Daoy (cell line): ENCODE measurements at places on chromosomes 13 and 19. TPM values are rescaled to one million over a fixed set of nuclear protein-coding genes. Genes with fewer than 3 reads are reported as not detected.

The VPS36 gene
- 21.3 and 34.0 TPM in 2 replicates for total RNA-seq

The MIA gene
- not detected in 2 replicates for total RNA-seq

The SRRM5 gene
- not detected in 2 replicates for total RNA-seq

The CEACAM8 gene
- not detected in 2 replicates for total RNA-seq

The TBC1D17 gene
- 5.9 and 8.1 TPM in 2 replicates for total RNA-seq

The GYS1 gene
- 19.2 and 36.8 TPM in 2 replicates for total RNA-seq

The UNC13A gene
- 0.86 and 1.2 TPM in 2 replicates for total RNA-seq

The ADAMTSL5 gene
- total RNA-seq, result 0.57 TPM in 1 of 2 replicates, not detected in the other

DNA sequence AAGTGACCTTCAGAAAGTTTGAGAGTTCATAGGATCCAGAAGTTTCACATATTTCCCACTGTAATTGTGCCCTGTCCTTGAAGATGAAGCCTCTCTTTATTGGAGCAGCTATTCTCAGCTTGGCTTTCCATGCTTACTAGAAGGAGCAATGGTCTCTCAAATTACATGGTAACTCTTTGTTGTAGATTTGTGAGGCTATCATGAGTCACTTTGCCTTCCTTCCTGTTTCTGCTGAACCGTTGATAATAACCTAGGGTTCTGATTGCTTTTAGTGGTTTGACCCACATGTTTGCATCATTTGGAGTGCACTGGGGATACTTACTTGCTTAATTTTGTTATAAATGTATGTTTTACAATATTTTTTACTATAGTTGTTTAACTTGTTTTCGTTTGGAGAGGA is 772.9 kb upstream of the SLITRK6 start:
- peak; percentile 68 for DNase-seq

DNA sequence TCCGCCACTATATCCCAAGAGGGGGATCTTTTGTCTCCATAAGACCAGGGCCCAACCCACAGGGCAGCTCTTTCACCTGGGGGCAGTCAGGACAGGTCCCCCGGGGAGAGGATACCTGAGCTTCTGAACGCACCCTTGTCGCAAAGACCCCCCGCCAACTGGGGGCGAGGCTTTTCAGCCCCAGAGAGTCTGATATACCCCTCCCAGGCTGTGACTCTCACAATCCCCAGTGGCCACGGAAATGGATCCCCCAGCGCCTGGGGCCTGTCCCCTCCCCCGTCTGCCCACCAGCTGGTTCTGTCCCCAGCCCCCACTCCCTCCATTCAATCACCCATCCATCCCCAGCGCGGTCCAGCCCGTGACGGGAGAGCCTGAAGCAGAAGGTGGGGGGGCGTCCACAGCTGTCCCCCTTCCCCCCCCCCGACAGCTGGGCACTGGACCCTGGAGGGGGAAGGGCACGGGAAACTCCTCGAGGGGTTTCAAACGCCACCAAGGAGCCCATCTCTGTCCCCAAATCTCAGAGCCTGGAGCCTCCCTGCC is 823 bp downstream of the DOCK6 start:
- no peak for DNase-seq

- DNase-seq, result no peak
These were observed 64.8 kb downstream of the IPO5 start for GRCh38 chr13:98018293-98018692.

- no peak for DNase-seq
These were observed 13.2 kb downstream of the ATCAY start for GRCh38 chr19:3893509-3894179.

- no peak for DNase-seq
These were observed 28.1 kb downstream of the KEAP1 start for GRCh38 chr19:10474962-10475451.

DNA sequence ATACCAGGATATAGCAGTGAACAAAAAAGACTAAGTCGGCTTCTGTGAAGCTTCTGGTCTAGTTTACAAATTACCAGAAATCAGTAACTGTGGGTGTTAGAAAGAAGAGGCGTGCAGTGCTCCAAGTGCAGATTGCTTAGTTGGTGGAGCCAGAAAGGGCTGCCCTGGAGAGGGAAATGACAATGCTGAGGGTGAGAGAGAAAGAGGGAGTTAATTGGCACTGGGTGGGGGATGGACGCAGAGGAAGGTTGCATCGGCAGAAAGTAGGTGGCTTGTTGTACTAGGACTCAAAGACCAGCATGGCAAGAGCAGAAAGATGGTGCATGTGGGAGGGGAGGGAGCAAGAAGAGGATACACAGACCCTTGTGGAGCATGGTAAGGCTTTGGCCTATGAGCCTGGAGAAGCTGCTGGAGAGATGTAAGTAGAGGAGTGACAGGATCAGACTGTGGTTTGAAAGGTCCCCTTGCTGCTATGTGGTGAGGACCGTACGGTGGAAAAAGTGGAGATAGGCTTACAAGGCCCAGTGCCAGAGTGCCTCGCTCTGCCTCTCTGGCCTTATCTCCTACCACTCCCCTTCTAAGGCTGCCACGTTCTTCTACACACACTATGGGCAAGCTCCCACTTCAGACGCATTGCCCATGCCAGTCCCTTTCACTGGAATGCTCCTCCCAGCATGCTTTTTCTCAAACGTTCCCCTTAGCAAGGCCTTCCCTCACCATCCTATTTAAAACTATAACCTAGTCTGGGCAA is 13.5 kb downstream of the SMG9 start:
- no peak for DNase-seq

DNA sequence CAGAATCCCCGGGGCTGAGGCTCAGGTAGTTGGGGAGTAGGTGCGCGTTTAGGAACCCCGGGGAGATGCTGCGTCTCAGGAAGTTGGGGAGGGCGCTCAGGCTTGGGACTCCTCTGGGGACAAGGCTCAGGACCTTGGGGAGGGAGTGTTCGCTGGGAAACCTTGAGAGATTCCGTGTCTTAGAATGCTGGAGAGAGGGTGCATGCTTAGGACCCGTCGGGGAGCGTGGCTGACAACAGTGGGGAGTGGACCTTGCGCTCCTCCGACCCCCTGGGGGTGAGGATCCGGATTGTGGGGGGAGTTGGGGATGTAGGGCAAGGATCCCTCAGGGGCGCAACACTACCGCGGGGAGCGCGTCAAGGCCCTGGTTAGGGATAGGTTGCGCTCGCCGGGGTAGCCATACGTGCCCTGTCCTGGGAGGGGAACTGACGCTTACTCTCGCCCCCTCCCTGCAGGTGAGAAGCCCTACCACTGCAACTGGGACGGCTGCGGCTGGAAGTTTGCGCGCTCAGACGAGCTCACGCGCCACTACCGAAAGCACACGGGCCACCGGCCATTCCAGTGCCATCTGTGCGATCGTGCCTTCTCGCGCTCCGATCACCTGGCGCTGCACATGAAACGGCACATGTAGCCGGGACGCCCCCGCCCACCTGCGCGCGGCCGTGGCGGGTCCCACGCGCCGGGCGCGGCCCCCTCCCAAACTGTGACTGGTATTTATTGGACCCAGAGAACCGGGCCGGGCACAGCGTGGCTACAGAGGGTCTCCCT is 2.0 kb downstream of the KLF2 start:
- no peak for DNase-seq

DNA sequence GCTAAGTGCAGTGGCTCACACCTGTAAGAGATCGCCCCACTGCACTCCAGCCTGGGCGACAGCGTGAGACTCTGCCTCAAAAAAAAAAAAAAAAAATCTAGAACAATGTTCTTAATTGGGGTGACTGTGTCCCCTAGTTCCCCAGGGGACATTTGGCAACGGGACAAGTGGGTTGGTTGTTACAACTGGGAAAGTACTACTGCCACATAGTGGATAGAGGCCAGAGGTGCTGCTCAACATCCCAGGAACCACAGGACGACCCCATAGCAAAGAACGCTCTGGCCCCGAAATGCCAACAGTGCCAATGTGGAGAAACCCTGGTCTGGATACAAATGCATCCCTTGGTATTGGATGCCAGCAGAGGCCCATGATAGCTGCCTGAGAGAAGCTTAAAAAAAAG is 11.8 kb downstream of the NLRP12 start:
- DNase-seq, result no peak

- no peak for DNase-seq
These were observed 266.1 kb upstream of the TMTC4 start for GRCh38 chr13:100940658-100941057.

DNA sequence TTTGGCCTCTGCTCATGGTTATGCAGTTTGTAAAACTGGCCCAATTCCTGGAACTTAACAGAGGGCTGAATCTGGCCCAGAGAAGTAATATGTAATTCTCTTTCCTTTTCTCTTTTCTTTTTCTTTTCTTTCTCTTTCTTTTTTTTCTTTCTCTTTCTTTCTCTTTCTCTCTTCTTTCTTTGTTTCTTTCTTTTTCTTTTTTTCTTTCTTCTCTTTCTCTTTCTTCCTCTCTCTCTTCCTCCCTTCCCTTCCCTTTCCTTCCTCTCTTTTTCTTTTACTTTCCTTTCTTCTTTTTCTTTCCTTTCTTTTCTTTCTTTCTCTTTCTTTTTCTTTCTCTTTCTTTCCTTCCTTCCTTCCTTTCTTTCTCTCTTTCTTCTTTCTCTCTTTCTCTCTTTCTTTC is 88.8 kb upstream of the SLITRK5 start:
- DNase-seq, result no peak

DNA sequence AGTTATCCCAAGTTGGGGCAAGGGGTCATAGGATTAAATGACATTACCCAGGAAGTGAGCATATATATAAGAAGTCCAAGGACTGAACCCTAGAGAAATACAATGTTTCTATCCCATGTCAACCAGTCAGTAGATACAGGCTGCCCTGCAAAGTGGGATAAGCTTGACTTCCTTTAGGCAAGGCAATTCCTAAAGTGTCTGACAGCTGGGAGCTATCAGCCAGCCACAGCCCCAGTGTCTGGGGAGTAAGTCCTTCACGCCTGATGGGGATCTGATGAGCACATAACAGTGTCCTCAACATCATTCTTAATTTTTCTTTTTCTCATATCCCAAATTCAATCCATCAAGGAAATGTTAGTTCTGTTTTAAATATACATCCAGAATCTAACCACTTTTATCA is 54.1 kb downstream of the DNAJC15 start:
- DNase-seq, result no peak

DNA sequence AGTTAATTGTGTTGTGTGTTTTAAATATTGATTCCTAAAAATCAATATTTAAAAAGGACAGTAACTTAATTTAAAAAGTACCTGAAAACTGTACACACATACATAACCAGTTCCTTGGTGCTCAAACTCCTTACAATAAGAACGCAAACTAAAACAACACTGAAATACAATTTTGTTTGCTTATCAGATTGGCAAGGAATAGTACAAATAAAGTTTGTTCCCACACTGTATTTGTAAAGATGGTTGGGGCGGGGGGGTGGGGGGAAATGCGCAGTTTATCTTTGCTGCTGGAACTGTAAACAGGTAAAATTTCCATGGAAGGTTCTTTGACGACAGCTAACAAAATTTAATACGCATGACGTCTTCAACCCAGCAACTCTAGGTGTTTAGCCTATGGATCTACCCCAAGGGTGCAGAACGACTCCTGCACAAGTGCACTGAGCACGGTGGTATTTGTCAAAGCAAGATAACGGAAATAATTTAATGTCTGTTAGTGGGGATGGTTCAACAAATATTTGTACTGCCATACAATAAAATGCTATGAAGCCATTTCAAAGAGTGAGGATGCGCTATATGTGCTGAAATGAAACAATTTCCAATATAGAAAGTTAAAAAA is 96.5 kb downstream of the ING1 start:
- no peak for DNase-seq

DNA sequence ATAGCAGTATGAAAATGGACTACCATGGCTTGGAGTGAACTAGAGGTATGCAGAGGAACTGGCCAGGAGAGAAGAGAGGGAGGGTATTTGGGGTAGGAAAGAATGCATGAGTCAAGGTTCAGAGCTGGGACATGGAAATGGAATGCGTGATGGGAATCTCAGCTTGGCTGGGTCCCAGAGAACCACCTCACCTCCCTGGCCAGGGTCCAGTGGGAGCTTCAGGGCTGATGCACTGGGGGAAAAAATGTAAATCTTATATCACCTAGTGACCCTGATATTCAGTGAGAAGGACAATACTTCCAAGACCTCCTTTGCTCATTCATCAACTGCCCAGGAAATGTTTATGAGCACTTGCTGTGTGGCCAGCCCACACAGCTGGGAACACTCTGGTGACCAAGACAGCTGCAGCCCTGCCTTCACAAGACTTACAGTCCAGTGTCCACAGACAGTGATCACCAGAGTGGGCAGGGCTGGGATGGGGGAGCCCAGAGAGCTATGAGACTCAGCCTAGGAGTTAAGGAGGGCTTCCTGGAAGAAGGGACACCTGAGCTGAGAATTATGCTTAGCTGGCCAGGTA is 12.8 kb downstream of the IGSF23 start:
- DNase-seq, result peak; percentile 94

GRCh38 chr19:38648769-38649304 is 1.4 kb downstream of the ACTN4 start:
- no peak for DNase-seq

DNA sequence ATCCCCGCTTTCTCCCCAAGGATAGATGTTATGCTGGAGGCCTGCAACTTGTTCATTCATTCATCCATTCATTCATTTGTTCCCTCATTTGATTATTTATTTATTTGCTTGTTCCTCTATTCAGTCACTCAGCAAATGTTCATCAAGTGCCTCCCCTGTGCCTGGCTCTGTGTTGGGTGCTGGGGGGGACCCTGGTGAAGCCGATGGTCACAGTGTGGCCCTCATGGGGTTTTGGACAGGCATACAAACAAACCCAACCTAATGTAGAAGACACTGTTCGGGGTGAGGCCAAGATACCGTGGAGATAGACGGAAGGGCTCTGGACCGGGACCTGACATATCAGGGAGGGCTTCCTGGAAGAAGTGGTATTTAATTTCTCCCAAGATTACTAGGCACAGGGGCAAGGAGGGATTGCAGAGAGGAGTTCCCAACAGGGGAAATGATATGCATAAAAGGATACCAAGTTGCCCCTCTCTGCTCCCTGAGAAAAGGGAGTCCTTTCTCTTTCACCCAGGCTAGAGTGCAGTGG is 58.1 kb downstream of the ZNF536 start:
- DNase-seq, result no peak

DNA sequence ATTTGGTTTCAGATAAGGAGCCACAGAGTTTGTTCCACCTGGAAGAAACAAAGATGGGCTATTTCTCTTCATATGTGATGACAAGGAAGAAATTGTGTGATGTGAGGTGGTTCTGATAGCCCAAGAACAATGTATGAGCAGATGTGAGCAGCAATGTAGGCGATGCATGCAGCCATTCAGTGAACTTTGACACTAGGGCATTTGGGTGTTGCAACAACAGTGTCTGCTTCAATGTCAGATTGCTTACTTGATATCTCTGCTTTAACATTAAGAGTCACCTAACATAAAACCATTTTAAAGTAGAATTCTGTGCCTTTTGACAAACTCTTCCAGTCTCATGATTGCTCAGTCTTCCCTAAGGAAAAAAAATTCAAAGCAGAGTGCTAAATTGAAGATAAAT is 865.4 kb downstream of the SLITRK6 start:
- DNase-seq, result no peak

DNA sequence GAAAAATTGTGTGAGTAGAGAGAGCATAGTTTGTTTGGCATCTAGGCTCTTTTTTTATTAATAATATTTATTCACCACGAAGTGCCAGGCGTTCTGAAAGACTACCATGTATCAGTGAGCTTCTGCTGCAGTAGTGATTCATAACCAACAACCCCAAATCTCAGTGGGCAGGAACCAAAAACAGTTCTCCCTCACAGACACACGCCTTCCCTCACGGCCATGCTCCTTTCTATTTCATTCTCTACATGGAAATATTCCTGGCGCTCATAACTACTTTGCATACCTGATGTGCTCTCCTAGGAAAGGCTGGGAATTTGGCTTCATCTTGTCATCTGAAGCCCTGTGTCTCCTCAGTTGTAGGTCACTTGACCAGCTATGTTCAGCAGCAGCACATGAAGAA is 26.6 kb upstream of the AMER2 start:
- no peak for DNase-seq

- DNase-seq, result no peak
These were observed 438.1 kb downstream of the FGF9 start for GRCh38 chr13:22108979-22109378.
